Fibroblast of pulmonary artery (primary cell): ENCODE measurements at places on chromosomes 16 and 17.

GRCh38 chr17:40841246-40841645 is 18.8 kb upstream of the KRT10 start:
- no peak for DNase-seq

DNA sequence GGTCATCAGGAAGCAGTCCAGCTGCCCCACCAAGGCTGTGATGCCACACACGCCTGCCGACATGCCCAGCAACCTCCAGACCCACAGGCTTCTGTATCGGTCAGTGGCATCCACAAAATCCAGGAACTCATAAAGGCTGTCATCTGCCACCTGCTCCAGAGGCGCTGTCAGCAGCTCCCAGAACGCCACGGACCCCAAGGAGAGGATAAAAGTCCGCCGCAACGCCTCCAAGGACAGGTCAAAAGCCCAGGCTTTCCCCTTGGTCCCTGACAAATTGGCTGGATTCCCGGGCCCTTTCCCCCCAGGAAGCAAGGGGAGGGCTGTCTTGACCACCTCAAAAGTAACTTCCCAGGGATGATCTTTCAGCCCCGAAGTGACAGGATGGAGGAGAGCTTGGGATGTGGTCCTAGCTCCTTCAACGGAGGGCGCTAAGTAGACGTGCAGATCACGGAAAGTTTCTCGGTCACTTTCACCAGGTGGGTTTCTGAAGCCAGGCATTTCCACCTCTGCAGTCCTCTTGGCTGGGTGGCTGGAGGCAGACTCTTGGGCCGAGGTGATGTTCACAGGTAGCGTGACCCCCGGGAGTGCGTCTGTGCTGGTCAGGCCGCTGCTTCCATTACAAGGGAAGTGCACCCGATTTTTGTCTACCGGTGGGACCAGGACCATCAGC is 854 bp downstream of the MFSD6L start:
- no peak for DNase-seq

DNA sequence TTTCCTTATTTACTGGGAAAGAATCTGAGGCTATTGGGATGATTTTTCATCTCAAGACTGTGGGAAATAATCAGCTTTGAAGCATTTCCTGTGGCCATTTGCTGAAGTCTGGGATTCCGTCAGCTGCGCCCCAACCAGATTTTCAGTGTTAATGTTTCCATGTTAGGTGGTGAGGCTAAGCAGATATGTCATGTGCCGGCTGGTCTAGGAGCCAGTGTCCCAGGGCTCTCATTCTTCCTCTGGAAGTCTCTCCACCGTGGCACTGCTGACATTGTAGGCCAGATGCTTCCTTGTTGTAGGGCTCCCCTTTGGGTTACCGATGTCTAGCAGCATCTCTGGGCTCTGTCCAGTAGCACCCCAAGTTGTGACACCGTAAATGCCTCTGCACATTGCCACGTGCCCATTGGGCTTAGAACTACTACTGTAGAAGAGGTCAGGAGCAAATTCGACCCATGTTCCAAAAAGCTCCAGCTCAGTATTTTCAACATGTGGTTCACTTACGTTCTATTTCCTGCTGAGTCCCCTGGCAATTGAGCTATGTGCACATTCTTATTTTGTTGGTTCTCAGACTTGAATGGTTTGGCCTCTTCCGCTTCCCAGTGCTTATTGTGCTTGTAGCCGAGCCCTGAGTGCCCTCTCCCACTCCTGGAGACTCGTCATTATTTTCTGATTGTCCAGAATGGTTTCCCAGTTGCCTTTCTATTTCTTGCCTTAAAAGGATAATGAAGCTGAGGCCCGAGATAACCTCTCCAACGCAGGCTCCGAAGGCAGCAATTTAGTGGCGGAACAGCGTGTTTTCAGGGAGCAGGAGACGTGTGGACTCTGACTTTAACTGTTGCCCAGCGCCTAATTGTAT is 82.2 kb downstream of the SPECC1 start:
- peak; percentile 88 for DNase-seq

DNA sequence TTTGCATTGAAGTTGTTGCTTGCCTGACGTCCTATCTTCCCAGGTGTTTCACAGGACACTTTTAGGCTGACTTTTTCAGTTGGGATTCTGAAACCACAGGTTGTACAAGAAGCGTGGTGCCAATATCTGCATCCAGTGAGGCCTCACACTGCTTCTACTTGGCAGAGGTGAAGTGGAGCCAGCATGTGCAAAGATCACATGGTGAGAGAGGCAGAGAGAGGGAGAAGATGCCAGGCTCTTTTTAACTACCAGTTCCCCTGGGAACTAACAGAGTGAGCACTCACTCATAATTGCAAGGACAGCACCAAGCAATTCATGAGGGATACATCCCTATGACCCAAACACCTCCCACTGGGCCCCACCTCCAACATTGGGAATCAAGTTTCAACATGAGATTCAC is 5.8 kb upstream of the ABCA6 start:
- DNase-seq: no peak

GRCh38 chr16:70432723-70433457 is 6.0 kb downstream of the ST3GAL2 start:
- peak; percentile 49 for DNase-seq

DNA sequence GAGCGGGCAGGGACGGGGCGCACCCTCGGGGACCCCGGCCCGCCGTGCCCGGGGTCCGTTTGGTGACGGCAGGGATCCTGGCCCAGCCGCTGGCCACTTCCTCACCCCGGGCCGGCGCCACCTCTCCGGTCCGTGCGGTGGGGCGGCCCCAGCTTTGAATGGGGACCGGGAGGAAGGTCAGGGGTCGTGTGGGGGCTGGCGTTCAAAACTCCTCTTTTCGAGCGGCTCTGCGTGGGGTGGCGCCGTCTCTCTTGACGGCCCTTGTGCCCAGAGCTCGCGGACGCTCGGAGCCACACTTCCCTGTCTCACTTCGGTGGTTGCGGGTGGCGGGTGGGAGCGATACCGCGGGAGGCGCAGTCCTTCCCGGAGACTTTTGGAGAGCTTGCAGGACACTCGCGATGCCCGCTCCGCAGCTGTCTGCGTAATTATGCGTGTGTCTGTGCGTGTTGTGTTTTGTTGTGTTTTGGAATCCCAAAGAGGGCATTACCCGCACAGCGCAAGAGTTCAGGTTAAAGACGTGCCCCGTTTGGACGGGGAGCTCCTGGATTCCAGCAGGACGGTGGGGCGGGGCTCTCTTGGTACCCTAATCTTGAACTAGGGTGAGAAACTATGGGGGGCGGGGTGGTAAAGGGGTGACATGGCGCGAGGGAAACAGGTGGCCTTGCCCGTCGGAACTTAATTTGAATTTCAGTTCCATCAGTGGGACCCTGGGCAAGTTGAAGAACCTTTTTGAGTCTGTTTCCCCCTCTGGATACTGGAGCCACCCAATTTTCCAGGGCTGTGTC is 637 bp downstream of the PLCG2 start:
- peak; percentile 4 for DNase-seq

DNA sequence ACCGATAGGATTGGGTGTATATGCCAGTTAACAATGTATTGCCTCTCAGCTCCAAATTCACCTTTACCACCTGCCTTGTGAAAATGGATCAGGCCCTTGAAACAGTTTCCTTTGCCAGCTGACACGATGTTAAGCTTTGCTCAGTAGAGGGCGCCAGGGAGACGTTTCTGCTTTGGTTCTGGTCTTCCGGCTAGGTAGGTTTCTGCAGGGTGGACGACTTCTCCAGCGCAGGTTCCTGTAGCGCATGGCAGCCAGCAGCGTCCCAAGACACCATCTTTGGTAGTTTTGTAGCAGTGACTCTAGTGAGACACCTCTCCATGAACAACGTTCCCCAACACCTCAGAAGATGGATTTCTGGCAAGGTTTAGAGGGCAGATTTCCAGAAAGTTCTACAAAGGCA is 24.0 kb downstream of the SYCE1L start:
- DNase-seq: no peak

DNA sequence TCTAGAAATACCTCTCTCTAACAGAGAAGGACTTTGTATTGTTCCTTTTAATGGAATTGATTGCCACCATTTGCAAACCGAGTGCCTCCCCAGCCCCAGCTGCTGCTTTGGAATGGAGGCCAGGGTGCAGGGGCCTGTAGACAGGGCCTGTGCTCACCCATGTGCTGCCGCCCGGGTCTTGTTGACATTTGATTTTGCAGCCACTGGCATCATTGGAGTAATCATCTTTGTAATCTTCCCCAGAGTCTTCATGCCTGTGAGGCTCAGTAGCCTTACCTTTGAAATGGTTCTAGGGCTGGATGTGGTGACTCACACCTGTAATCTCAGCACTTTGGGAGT is 119.8 kb downstream of the CLEC16A start:
- DNase-seq: no peak

- DNase-seq: no peak
These were observed 17.6 kb upstream of the SP2 start for GRCh38 chr17:47878203-47879027.

DNA sequence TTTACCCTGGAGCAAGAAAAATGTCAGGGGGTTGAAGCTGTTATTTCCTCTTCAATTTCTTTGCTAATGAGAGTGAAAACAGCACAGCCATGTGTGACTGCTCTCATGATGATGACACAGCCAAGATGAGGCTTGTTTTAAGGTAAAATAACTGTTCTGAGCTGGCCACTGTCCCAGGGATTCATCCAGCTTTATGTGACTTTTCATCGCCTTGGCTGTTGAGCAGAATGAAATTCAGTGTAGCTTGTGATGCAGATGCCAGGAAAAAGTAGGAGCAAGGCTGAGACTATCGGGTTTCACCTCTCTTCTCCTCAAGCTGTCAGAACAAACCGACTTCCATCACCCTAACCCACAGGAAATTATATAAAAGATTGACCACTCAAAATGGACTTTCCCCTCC is 361.8 kb upstream of the CDH5 start:
- no peak for DNase-seq
